NCI-H1436 treated with DMSO at 0.1 percent for 48 hours (cell line): ENCODE measurements at places on chromosomes 16 and 17.

- no peak for DNase-seq
Observed at GRCh38 chr17:42618442-42619150, 9.1 kb downstream of the TUBG1 start.

DNA sequence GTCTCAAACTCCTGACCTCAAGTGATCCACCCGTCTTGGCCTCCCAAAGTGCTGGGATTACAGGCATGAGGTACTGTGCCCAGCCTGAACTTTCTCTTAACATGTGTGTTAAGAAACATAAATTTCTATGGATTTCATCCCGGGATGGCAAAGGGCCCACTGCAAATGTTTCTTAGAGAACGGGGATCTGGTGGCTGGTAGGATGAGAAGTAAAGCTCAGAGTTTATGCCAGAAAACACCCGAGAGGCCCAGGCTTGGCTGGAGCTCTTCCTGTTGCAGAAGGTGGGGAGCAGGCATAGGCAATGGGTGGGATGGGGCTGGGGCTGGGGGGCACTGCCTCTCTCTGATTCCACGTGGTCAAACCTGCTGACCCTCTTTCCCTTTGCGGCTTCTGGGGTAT lies 5.6 kb upstream of the CARHSP1 start:
- no peak for DNase-seq

- DNase-seq: no peak
Observed at GRCh38 chr16:2971985-2972784, 3.0 kb downstream of the PAQR4 start.

GRCh38 chr17:34996422-34997285 lies 16.3 kb downstream of the LIG3 start:
- no peak for DNase-seq

DNA sequence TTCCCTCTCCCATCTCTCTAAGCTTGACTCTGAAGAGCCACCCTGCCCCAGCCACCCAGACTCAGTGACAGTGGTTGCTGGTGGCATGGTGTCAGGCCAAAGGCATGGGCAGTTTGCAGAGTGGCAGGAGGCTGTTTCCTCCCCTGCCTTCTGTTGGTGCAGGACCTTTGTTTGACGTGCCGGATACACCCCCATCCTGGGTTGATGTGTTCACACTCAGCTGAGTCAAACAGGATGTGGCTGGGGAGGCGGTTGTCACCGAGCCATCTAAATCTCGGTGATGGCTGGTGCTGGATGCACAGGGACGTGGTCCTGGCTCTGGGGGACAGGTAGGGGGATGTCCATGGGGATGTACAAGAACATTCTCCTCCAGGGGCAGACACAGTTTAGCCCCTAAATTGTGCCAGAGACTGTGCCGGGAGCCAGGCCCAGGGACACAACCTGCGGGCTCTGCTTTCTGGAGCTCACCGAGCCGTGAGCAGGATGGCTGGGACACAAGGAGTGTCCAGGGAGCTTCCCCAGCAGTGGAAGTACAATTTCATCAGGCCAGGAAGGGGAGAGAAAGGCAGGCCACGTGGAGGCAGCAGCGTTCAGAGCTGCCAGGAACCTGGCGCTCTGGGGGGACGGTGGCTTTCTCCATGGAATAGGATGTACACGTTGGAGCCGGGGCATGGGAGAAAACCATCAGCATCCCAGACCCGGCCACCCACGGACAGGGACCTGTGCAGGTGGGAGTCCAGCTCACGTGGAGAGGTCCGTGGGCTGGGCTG lies 264.2 kb downstream of the SEC14L1 start:
- DNase-seq: no peak

GRCh38 chr17:382644-383533 lies 30.3 kb upstream of the RPH3AL start:
- no peak for DNase-seq

- DNase-seq: no peak
Observed at GRCh38 chr16:29784157-29784556, 6.1 kb downstream of the ZG16 start.

DNA sequence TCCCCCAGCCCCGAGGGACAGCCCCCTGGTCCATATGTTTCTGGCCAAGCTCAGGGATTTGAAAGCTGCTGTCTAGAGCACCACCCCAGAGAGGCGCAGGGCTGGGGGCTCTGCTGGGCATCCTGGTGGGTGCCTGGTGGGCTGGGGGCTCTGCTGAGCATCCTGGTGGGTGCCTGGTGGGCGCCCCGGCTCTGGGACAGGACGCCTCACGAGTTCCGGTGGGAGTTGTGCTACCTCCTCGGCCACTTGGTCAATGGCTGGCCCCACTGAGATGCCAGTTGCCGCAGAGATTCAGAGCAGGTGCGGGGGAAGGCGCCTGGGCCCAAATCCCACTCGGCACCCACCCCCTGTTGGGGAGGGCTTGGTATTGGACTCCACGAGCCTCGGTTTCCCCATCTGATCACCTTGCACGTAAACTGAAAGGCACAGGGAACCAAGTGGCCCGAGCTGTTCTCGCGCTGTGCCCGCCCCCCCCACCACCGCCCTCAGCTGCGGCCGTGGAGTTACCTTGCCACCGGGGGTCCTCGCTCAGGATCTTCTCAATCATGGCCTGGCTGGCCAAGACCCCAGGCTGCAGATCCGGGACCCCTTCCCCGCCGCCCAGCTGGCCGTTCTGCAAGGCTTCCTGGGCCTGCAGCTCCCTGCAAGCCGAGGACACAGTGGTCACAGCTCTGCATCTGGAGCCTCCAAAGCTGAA lies 13.3 kb downstream of the UNKL start:
- no peak for DNase-seq

- DNase-seq: no peak
Observed at GRCh38 chr17:10226930-10227695, 28.7 kb upstream of the GAS7 start.

GRCh38 chr16:46801428-46802049 lies 29.4 kb downstream of the C16orf87 start:
- no peak for DNase-seq

DNA sequence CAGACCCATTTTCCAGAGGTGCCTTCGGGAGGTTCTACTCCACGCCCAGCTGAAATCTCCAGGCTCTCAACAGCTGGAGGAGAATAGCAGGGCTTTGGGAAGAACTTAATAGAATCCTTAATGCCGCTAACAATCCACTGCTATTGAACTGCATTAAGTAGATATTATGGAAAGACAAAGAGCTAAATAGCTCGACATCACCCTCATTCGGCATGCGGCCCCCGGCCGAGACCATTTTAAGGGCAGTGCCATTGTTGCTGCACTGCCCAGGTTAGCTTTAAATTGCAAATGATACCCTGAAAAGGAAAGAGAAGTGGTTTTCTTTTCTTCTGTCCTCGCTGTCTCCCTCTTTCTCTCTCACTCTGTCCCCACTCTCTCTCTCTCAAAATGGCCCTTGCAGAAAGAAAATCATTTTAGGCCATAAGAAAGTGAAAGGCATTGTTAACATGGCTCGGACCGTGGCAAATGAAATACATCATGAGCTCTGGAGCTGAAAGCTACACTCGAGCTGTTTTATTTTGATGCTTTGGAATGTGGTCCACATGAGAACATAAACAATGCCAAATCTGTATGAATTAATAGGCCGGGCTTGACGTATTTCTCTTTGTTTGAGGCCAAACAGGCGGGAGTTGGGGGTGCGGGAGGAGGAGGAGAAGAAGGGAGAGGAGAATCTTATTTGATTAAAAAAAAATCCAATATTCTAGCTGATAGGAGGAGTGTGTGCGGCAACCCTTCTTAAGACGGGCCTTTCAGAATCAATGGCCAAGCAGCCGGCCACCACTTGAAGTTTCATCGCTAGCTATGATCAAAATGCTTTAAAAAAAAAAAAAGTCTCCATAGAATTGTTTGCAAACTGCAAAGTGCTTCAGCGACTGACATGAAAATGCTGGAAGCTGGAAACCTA lies 298.8 kb upstream of the IRX3 start:
- DNase-seq: no peak

DNA sequence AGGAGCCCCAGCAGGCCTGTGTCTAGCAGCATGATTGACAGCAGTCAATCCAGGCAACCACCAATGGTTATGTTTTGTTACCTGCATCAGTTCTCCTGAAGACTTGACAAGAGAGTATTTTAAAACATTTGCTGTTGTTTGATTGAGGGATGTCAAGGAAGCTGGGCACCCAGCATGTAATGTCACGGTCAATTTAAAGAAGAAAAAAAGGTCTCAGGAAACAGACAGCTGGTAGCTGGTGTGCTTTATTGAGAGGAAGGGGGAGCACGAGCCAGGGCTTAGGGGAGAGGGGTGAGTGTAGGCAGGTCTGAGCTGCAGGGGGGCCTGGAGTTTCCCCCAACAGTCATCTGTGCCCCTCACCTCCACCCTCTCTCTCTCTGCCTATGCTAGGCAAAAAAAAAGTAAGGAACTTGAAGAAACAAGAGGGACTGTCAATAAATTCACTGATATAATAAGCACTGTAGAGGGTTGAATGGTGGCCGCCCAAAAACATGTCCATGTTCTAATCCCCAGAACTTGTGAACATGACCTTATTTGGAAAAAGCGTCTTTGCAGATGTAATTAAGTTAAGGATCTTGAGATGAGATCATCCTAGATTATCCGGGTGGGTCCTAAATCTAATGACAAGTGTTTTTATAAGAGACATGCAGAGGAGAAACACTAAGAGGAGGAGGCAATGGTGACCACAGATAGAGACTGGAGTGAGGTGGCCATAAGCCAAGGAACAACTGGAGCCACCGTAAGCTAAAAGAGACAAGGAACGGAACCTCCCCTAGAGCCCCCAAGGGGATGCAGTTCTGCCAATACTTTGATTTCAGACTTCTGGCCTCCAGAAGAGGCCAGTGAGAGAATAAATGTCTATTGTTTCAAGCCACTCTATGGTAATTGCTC lies 14.5 kb downstream of the TSPOAP1 start:
- DNase-seq: no peak

GRCh38 chr16:918068-918467 lies 52.7 kb downstream of the LMF1 start:
- no peak for DNase-seq

DNA sequence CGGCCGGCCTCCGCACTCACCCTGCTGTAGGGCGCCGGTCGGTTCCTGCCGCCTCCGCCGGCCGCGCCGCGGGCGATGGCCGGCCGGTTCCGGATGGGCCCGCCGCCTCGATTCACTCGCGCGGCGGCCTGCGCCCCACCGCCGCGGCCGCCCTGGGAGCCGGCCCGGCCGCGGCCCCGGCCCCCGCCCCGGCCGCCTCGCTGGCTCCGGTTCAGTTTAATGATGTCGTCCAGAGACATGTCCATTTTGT lies 158 bp downstream of the ALYREF start:
- DNase-seq: no peak

- DNase-seq: no peak
Observed at GRCh38 chr17:80786887-80787286, 204.8 kb upstream of the CHMP6 start.

DNA sequence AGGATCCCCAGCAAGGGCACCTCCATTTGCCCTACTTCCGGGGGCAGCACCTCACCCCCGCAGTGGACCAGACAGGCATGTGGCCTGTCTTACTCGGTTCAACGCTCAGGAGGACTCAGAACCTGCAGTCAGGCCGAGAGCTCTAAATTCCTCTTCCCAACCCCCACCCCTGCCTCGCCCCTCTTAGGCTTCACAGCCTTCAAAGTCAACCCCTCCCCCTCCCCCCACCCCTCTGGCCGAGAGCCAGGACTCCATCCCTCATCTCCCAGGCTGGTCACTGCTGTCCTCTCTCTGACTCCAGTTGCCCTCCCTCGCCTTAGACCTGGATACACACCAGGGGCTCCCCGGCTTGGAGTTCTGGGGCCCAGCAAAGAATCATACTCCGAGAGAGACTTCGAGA lies 8.1 kb upstream of the HS3ST6 start:
- no peak for DNase-seq

GRCh38 chr17:81482673-81483072 lies 29.9 kb downstream of the ACTG1 start:
- DNase-seq: no peak

GRCh38 chr16:59021751-59022150 lies 287.6 kb upstream of the GOT2 start:
- no peak for DNase-seq

- no peak for DNase-seq
Observed at GRCh38 chr17:3660311-3660891, 8.0 kb downstream of the TAX1BP3 start.

GRCh38 chr17:9279893-9280292 lies 258.6 kb downstream of the NTN1 start:
- DNase-seq: no peak

DNA sequence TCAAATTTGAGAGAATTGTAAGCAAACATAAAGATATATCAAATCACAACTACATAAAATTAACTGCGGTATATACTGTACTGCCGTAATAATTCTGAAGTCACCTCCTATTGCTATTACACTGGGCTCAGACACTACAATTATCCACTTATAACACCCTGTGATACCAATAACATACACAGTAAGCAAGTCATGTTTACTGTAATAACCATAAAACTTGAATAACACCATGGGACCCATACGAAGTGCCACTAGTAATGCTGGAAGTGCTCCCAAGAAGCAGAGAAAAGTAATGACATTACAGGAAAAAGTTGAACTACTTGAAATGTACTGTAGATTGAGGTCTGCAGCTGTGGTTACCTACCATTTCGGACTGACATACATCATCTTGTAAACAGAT lies 24.0 kb downstream of the CMC2 start:
- DNase-seq: no peak

- no peak for DNase-seq
Observed at GRCh38 chr17:60554377-60554788, 28.3 kb upstream of the APPBP2 start.

DNA sequence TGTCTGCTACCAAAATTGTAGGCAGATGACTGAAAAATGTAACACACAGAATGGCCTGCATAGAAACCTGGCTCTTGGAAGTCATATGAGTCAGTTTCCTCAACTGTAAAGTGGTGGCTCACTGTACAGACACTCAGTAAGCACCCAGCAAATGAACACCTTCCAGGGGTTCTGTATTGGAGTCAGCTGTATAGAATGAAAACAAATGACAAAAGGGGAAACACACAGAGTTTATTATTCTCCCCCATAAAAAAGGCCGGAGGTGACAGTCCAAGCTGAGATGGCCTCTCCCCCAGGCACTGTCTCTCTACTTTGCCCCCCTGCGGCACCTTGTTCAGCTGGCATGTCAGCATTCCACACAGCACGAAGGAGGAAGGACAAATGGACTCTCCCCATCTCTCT lies 6.2 kb upstream of the MEOX1 start:
- DNase-seq: no peak

DNA sequence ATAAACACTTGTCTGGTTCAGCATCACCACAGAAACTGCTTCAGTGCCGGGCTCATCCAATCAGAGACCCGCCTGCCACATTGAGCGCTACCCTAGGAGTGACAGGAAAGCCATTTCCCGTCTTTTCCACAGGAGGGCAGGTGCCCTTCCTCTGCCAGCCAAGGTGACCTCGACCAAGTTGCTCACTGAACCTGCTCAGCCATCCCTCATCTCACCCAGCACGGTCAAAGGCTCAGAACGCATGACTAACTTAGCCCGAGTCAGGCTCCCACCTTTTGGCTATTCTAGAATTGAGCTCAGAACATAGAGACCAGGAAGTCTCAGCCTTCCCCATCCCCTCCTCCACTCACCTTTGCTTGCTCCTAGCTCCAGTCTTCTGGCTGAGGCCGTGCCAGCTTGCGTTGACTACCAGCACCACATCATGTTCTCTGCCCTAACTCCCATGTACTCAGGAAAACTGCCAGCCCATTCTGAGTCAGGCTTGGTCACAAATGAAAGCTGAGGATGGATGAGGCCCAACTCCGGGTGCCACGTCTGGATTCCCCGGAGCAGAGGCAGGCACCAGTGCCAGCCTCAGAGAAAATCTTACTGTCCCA lies 15.6 kb downstream of the MRPS23 start:
- no peak for DNase-seq
